ENCODE measurements at places on chromosomes 2 and 18.

GRCh38 chr18:68797871-68798270, at the start of gene CCDC102B:
CCDC102B (plus strand) TSS chr18:68798080; CDS start chr18:68836764, 38,684 bp downstream.
- DNase-seq = no peak

- no peak for DNase-seq
Observed at GRCh38 chr2:162710287-162710890, 128.2 kb downstream of the KCNH7 start.

GRCh38 chr2:43948370-43948769, 47.4 kb downstream of the LRPPRC start:
- DNase-seq = no peak

- no peak for DNase-seq
Observed at GRCh38 chr2:78985558-78985957, 39.9 kb upstream of the REG3G start.

DNA sequence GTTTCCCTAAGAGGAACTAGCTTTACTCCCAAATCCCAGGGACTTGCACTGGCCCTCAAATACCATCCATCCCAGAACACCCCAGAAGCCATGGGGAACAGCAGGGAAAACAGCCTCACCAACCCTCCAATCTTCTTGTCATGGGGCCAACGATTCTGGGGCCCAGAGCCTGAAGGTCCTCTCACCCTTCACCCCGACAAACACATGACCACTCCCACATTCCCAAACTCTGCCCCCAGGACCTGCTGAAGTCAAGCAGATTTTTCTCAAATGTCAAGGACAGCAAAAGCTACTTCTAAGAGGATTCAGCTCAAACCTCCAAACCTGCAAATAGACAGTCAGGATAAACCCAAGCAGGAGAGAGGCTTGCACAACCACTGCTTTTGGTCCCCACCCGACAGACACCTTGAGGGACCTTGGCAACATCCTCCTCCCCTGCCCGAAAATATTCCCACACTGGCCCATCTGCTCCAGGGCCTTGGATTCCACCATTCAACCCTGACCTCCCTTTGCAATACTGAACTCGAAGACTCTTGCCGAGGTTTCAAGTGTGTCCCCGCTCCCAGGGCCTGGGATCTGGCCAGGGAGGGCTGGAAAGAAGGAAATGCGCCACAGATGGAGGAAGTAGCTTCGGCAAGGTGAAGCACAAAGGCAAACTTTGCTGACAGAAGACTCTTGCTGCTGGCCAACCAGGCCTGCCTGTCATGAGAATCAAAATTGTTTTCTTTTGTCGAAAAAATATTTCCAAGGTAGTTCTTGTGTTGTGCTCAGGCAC, 143.3 kb downstream of the ZFP36L2 start:
- no peak for DNase-seq

DNA sequence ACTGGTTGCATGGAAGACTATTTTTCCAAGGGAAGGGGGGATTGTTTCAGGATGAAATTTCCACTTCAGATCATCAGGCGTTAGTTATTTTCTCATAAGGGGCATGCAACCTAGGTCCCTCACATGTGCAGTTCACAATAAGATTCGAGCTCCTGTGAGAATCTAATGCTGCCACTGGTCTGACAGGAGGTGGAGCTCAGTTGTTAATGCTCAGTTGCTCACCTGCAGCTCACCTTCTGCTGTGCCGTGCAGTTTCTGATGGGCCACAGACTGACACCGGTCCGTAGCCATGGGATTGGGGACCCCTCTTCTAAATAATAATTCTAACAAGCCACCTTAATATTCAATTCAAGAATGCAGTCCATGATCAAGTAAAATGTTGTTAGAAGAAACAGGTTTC, 34.9 kb downstream of the PLCL1 start:
- no peak for DNase-seq

- DNase-seq = no peak
Observed at GRCh38 chr2:105243961-105244360, 2.4 kb downstream of the GPR45 start.

DNA sequence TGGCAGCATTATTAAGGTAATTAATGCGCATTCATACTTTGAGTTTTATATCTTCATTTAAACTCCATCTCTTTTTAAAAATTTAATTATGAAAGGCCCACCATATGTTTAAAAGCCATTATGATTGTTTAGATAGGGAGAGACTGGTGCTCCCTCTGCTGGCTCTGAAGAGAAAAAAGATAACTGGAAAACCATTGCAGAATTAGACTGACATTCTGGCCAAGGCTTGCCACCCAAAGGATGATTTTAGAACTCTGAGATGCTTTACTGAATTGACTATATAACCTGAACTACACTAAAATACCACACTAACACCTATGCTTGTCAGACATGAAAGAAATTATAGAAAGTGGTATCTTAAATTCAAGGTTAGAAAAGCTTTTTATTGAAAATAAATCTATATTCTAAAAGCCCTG, 127.6 kb upstream of the SPOPL start:
- no peak for DNase-seq

DNA sequence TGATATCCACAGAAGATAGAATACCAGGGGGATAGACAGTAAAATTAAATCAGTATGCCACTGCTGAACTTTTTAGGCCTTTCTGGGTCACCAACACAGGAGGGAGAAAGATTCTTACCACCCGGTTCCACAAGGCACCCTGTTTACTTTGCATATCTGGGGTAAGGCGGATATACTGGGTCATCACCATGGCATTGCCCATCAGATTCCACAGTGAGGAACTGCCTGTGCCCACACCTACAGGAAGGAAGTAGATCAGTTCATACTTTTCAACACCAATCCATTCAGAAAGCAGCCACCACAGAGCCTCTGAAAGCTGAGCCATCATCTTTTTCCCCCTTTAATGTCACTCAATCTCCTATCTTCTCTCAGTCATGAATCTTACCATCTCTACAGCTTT, 2.0 kb downstream of the LMAN2L start:
- peak; percentile 11 for DNase-seq

- no peak for DNase-seq
Observed at GRCh38 chr2:239966853-239967552, 58.1 kb downstream of the NDUFA10 start.

DNA sequence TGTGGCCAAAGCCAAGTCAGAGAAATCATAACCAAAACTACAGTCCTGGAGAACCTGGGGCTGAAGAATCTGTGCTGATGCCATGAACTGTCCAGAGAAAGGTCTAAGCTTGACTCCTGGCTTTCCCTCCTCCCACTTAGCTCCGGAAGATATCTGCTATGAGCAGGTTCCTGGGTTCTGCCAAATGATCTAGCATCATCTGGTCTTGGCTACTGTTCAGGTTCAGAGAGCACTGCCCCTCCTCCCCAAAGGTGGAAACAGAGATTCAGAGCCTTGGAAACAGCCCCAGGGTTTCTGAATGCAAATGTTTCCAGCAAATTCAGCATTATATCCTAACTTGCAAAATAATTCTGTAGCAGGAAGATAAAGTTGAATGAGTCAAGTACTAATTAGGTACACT, 219.2 kb upstream of the SP5 start:
- no peak for DNase-seq

DNA sequence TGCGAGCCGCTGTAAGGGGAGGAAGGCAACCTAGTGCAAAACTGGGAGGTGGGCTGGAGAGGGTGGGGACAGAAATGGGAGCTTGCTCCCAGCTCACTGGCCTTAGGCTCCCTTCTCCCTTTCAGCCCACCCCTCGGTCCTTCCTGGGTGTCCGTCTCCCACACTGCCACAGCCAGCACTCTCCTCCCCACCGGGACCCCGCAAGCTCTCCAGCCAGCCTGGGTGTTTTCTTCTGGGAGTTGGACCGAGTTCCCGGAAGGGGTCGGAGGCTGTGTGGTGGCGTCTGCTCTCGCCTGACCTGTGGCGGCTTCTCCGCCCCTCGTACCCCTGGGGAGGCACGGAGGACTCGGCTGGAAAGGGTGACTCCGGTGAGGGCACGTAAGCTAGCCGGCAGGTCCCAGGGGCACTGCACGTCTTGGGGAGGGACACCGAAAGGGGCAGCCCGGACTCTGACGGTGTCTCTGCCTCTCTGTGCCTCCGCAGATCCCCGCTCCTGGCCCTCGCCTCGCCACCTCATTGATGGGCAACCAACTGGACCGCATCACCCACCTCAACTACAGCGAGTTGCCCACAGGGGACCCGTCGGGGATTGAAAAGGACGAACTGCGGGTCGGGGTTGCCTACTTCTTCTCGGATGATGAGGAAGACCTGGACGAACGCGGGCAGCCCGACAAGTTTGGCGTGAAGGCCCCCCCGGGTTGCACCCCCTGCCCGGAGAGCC, 1.1 kb downstream of the LRATD1 start:
- no peak for DNase-seq

DNA sequence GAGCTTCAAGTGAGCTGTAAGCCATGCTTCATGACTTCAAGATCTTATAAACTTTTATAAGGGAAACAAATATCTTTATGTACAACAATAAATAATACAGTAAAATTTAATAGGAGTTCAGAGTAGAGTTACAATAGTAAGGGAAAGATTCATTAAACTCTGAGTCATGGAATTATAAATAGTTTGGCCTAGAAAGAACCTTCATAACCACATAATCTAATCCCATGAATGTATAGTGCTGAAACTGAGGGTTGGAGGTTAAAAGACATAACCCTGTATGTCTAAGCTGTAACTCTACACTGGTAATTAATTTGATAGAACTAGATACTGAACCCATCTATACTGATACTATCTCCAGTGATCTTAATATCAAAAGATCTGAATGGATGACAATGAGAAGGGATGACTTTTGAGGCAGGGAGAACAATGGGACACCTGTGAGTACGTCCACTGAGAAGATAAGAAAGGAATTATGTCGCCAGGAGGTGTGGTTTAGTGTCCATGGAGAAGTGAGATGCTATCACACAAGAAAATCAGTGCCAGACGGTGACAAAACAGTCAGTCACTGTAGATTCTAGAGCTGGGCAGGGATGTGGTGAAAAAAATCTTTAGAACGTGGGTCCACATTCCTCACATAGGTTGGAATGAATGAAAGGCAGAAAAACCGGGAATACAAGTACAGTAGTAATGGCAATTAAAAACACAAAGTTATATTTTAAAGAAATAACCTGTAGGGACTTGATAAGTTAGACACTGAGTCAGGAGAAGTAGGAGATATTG, 1.1 kb downstream of the IL1F10 start:
- DNase-seq = no peak

- DNase-seq = no peak
Observed at GRCh38 chr2:175310813-175311504, 129.4 kb upstream of the ATP5MC3 start.

GRCh38 chr18:48165111-48165866, 234.8 kb upstream of the SMAD2 start:
- DNase-seq = no peak

GRCh38 chr2:10523406-10524189, 75.5 kb upstream of the ODC1 start:
- no peak for DNase-seq

DNA sequence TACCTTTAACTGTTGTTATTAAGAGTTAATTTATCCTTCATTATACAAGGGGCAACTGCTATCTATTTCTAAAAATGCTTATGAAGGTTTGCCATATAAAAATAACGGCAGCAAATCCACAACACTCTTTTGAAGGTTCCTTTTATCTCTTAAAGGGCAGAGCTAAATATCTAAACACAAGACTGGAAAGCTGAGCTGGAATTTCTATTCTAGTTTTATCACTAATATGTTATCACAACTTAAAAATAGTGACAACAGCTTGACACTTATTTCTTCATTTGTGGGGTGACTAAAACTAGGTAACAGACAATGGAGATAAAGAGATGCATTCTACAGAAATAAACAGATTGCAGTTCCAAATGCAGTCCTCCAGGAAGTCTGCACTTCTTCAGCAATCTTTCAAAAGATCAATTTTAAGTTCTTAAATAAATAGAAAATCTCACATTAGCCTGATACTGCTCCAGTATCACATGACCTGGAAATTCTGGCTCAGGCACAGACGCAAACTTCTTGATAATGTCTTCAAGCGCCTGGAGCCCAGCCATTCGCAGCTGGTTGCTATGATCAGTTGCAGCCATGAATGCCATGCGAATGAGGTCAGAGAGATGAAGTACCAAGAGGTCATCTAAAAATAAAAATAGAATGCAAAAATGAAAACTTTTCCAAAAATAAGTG, 54.0 kb upstream of the STRN start:
- DNase-seq = no peak

GRCh38 chr2:156784020-156784701, 348.0 kb downstream of the GPD2 start:
- DNase-seq = no peak
